ENCODE measurements at places on chromosomes 4 and X. TPM values are rescaled to one million over a fixed set of nuclear protein-coding genes. Genes with fewer than 3 reads are reported as not detected.

- no peak overlapping the region for H3K27ac ChIP-seq
- no peak overlapping the region for H3K4me3 ChIP-seq
- peaks cover 5% of the 10 kb centered on the region for H3K4me1 ChIP-seq
Measured at GRCh38 chr4:26173619-26174018, 147.2 kb upstream of the RBPJ start.

DNA sequence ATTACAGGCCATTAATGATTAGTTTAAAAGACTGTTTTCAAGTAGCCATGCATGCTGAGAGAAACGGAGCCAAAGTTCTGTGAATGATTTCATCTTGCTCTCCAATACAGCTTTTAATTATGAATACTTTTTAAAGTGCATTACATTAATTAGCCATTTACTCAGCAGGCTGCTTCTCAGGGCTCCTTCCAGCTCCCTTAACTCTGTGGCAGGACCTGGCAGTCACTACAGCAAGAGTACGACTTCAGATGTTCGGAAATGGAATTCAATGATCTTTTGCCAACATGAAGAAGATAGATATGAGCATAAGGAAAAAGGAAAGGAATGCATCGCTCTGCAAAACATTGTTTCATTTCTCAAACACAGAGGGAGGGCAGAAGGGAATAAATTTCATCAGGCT lies 987.2 kb downstream of the PDHA2 start:
- H3K27ac ChIP-seq = no peak overlapping the region
- no peak for DNase-seq
- H3K4me3 ChIP-seq = no peak overlapping the region
- H3K36me3 ChIP-seq = no peaks in the 10 kb centered on the region
- no peaks in the 10 kb centered on the region for H3K4me1 ChIP-seq

- 0 out of 2 replicates have a peak, but pooled peaks cover 3% of the 10 kb centered on the region for H3K27me3 ChIP-seq
- peaks cover 16% of the 10 kb centered on the region for H3K4me1 ChIP-seq
Measured at GRCh38 chr4:42280327-42281095, 116.8 kb upstream of the SHISA3 start.

GRCh38 chr4:158610790-158611189 lies 60.9 kb downstream of the C4orf46 start:
- no peak for DNase-seq
- H3K4me3 ChIP-seq = no peak overlapping the region
- no peaks in the 10 kb centered on the region for H3K27me3 ChIP-seq
- no peaks in the 10 kb centered on the region for H3K36me3 ChIP-seq
- no peak overlapping the region for H3K27ac ChIP-seq

The ADH1B gene
- not detected for total RNA-seq

The LANCL3 gene
- total RNA-seq = not detected
